NK-92 treated with Interleukin-12 subunit alpha and Interleukin-12 subunit beta, amount 100 ng/mL, for 24 hours (cell line): ENCODE measurements at places on chromosomes 4 and X.

DNA sequence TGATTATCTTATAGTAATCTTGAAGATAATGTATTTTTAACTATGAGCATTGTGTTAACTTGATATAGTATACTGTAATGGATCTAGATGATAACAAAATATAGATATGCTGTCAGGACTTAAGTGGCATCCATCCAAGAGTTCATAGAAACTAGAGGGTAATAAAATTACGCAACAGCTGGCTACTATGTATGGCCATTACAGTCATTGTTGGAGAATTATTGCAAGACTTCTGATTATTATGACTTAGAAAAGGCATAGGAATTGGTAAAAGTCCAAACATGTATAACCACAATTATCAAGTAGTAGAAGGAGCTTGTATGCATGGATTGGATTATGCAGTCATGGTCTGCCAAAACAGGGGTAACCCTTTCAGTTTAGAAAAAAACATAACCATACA is 9.5 kb downstream of the OGT start:
- no peak for DNase-seq

DNA sequence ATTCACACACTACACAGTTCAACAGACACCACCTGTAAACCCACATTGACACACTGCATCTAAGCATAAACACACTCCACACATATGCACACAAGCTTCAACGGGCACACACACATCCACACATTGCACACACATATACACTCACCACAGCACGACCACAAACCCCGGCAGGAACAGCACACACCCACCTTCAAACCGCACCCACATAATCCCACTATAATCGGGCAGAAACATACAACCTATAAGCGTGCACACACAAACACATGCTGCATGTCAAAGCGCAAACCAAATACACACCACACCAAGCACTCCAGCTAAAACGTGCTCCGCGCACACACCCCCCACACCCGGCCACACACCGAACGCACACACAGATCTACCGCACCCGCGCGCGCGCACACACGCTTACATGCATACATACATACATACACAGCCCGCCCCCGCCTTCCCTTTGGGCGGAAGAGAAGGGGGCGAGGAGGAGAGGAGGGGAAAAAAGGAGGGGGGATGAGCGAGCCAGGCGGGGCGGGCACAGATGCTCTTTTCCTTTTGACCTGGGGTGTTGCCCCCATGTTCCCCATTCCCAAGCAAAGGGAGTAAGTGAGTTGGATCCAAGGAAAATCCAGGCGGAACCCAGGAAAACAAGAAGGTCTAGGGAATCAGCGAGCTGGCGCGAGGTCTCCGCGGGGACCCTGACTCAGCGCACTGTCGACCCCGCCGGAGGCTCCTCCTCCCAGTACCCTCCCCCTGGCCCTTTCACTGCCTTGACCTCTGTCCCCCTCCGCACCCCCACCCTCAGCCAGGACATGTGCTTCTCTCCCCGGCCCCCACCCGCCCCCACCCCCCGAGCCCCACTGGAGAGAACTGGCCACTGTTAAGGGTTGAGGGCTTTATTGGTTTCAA is 9.9 kb downstream of the ARHGAP36 start:
- no peak for DNase-seq

DNA sequence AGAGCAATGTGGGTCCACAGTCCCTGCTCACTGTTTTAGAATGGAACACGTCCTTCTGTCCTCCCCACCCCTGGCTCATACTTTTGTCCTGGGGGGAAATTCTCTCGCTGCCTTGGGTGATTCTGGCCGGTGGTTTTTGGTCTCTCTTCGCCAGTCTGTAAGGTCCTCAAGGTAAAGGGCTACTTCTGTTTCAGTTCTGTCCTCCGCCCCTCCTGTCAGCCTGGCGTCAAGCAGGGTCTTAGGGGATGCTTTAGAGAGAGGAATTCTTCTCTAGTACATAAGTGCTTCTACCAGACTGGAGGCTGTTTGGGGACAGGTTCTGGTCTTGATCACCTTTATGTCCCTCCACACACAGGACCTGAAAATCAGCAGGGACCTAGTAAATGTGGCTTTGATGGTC is 617 bp upstream of the MRFAP1L1 start:
- no peak for DNase-seq

GRCh38 chr4:69888336-69888735 is 28.4 kb upstream of the SULT1E1 start:
- no peak for DNase-seq

GRCh38 chr4:34950926-34951325 is 1293.4 kb downstream of the ARAP2 start:
- no peak for DNase-seq

GRCh38 chr4:687048-687970 is 1.6 kb downstream of the SLC49A3 start:
- DNase-seq, result no peak

DNA sequence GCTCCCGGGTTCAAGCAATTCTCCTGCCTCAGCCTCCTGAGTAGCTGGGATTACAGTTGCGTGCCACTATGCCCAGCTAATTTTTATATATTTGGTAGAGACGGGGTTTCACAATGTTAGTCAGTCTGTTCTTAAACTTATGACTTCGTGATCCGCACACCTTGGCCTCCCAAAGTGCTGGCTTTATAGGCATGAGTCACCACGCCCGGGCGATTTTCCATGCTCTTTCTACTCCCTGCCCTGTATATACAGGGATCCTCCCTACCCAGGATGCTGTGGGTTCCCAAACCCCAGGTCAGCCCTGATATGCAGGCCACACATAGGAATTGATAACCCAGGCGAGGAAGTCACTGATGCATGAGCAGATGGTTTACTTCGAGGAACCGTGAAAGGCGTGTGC is 31.4 kb downstream of the SSX5 start:
- no peak for DNase-seq

GRCh38 chrX:10714531-10714930 is 94.1 kb upstream of the MID1 start:
- DNase-seq, result no peak

GRCh38 chr4:165027762-165028402 is 3.9 kb upstream of the TRIM60 start:
- no peak for DNase-seq

GRCh38 chrX:154516656-154517100 is 646 bp upstream of the FAM3A start:
- DNase-seq, result no peak

DNA sequence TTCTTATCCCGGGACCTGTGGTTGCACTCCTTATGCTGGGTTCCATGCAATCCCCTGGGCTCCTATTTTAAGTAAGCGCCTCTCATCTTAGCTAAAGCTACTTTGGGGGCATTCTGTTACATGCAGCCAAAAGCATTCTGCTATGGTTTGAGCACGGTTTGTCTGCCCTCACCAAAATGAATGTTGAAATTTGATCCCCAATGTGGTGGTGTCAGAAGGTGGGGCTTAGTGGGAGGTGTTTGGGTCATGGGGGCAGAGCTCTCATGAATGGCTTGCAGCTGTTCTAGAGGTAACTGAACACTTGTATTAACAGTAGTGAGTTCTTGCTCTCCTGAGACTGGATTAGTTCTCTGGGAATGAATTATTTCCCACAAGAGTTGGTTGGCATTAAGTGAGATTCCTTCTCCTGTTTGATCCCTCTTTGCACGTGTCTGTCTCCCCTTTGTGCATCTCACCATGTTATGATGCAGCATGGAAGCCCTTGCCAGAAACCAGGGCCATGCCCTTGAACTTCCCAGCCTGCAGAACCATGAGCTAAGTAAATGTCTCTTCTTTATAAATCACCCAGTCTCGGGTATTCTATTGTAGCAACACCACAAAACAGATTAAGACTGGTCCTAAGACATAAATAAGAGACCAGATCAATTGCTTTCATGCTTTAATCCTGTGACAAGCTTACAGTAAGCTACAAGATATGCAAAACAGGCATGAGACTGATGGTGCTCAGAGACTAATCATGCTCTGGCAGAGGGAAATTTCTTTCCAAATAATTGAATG is 141.8 kb downstream of the TSPAN5 start:
- no peak for DNase-seq

- no peak for DNase-seq
These were observed 27.4 kb upstream of the TMPRSS11B start for GRCh38 chr4:68272860-68273259.

DNA sequence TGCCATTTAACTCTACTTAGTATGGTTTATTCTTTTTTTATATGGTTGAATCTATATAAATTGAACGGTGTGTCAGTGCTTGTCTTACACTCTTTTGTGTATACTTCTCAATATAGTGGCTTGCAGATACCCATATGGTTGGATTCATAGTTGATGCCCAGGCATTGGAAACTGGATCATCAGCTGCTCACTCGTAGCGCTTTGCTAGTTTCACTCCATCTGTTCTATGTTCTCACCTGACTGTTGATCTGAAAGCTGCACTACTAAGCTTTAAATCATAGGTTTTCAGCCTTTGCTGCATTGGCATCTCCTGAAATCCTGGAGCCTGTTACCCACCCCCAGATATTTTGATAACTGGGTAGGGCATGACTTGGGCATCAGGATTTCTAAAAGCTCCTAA is 121.6 kb upstream of the DCLK2 start:
- no peak for DNase-seq

- no peak for DNase-seq
These were observed 1023.8 kb downstream of the FAT4 start for GRCh38 chr4:126338548-126338947.
